ENCODE measurements at places on chromosomes 11 and 22. TPM values are rescaled to one million over a fixed set of nuclear protein-coding genes. Genes with fewer than 3 reads are reported as not detected.

- no peak for DNase-seq
Measured at GRCh38 chr11:14065141-14065540, 102.6 kb downstream of the SPON1 start.

GRCh38 chr11:33772300-33772699 lies 2.0 kb downstream of the FBXO3 start:
- no peak for DNase-seq

DNA sequence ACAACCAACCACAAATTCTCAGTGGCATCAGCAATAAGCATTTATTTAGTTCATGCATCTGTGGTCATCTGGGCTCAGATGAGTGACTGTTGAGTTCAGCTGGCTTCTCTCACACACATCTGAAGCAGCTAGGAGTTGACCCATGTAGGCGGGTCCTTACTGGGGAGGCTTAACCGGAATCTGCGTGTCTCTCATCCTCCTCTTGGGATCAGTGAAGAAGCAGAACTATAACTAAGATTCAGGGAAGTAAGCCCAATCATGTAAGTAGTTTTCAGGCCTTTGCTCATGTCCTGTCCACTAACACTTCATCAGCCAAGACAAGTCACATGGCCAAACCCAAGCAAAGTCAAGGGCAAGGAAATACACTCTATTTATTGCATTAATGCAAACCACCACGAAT lies 236.2 kb downstream of the C11orf87 start:
- DNase-seq: no peak

GRCh38 chr22:35307892-35308291 lies 8.2 kb downstream of the TOM1 start:
- no peak for DNase-seq

DNA sequence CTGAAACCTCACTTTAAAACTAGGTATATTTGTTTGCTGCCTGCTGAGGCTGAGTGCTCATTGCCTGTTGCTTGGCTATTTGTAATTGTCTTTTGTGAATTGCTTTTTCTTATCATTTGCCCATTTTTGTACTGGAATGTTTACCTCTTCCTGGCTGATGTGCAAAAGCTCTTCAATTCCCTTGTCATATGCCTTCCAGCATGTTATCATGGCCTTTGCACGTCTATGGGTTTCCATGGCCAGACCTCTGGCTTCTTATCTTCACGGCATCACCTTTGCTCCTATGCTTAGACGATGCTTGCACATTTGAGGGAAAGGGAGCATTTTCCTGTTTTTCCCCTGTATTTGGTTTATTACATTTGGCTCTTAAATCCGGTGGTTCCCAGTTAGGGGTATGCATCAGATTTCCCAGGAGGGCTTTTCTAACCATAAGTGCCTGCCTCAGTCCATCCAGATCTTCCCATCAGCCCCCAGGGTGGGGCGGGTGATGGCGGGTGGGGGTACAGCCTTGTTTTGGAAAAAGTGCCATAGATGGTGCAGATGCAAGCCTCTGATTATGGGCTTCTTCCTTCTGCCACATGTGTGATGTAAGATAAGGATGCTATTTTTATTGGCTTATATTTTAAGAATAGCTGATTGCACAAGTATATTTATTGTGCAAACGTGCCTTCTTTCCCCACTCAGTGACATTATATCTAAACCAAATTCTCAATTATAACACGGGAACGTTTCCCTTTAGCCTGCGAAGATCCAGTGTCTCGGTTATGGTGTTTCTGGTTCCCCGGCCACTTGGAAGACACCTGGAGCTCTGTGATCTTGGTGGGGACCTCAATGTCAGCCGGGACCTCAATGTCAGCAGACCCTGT lies 70.6 kb upstream of the SEPTIN5 start:
- DNase-seq: no peak

DNA sequence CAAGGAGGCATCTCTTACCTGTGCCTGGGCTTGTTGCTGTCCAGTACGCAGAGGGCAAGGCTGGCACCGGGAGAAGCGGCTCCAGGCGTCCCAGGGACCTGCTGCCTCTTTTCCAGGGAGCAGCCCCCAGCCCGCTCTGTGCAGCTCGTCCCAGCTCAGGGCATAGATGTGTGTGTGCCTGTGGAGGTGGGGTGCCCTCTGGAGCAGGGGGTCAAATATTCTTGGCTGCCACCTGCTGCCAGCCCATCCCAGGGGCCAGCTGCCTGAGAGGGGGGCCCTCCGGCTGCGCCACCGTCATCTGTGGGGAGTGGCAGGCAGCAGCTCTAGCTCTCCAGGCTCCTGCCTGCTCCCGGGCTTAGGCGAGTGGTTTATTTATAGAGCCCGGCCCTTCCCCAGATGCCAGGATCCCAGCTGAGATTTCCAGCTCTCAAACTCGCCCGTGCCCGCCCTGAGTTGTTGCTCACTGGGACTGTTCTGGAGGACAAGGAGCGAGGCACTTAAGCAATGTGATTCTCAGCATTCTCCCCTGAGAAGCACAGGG lies 87.5 kb downstream of the RTL6 start:
- DNase-seq: no peak

GRCh38 chr11:71433648-71434450 lies 14.3 kb downstream of the DHCR7 start:
- peak; percentile 38 for DNase-seq

GRCh38 chr11:88304352-88304751 lies 33.2 kb downstream of the CTSC start:
- no peak for DNase-seq

DNA sequence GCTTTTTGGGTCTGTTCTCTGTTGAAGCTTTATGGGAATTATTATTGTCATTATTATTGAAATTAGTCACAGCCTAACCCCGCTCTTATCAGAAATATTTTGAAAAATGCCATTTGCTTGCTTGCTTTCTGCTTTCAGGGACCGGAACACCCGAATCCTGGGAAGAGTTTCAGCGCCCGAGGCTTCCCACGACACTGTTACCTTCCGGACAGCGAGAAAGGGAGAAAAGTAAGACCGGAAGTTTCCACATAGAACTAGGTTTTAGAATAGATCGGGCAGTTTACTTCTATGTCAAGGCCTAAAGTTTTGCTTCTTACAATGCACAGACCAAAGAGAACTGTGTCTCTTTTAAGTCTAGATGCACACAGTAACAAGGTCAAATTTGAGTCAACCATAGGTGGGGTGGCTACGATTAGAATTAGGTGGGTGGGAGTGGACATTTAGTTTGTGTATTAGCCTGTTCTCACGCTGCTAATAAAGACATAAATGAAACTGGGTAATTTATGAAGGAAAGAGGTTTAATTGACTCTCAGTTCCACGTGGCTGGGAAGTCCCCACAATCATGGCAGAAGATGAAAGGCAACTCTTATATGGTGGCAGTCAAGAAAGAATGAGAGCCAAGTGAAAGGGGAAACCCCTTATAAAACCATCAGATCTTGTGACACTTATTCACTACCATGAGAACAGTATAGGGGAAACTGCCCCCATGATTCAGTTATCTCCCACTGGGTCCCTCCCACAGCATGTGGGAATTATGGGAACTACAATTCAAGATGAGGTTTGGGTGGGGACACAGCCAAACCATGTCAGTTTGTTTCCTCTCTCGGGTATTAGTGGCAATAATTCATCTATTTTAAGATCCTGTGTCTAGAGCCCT lies 12.9 kb downstream of the MPEG1 start:
- DNase-seq: no peak

- DNase-seq: no peak
Measured at GRCh38 chr11:79150320-79150719, 290.5 kb downstream of the TENM4 start.

The HORMAD2 gene
- not detected for polyA plus RNA-seq

The LRP4 gene
- 15.9 TPM for polyA plus RNA-seq

The GNB1L gene
- 3.5 TPM for polyA plus RNA-seq

The APOA5 gene
- not detected for polyA plus RNA-seq

The SLC5A4 gene
- not detected for polyA plus RNA-seq

The CLCF1 gene
- polyA plus RNA-seq: 0.16 TPM

The HPX gene
- 2.3 TPM for polyA plus RNA-seq

The SLCO2B1 gene
- not detected for polyA plus RNA-seq

Data from cardiac muscle cell (in vitro differentiated cells and primary cell).